Frontal cortex (tissue), 4 donors: ENCODE measurements at places on chromosomes 5 and 9. TPM values are rescaled to one million over a fixed set of nuclear protein-coding genes. Genes with fewer than 3 reads are reported as not detected.

PALM2AKAP2 gene
- total RNA-seq = 4.1 TPM

SLC46A2 gene
- not detected for total RNA-seq

NXNL2 gene
- 0.41 TPM for total RNA-seq

KCTD16 gene
- total RNA-seq = 17.5 TPM

IL3 gene
- total RNA-seq = not detected

SPATA31C1 gene
- not detected for total RNA-seq

NR4A3 gene
- 3.7 TPM for total RNA-seq

HINT2 gene
- 9.0 TPM for total RNA-seq

N4BP3 gene
- 4.1 TPM for total RNA-seq

SH3TC2 gene
- total RNA-seq = 0.41 TPM

SLC31A1 gene
- 7.3 TPM for total RNA-seq
